NCI-H1048 (cell line): ENCODE measurements at places on chromosomes 5 and 9.

- no peak for DNase-seq
Measured at GRCh38 chr9:100698945-100699344, 121.1 kb downstream of the CAVIN4 start.

GRCh38 chr5:11918463-11919045, 14.3 kb upstream of the CTNND2 start:
- no peak for DNase-seq

DNA sequence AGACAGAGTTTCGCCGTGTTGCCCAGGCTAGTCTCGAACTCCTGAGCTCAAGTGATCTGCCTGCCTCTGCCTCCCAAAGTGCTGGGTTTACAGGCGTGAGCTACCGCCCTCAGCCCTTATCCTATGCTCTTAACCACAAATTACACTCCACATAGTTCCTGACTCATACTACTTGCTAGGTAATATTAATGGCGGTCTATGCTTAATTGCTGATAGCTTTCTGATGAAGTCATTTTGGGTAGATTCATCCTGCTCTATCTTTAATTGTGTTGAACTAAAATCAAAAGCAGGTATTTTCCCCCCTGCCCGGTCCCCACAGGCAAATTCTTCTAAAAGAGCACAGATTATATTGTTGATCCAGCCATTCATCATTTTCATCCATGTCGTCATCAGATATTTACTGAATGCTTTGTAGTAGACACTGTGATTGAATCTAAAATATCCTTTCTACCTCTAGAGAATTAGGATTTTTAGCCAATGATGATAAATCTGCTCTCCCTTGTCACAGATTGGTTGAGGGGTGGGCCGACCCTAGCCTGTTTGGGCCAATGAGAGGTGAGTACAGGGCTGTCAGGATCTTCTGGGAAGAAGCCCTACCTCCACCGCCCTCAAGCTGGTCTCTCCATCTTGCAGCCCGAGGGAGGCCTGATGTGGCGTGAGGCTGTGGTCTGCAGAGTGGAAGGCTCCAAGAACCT, 144.8 kb downstream of the NR3C1 start:
- no peak for DNase-seq

GRCh38 chr9:10144355-10144754, 468.4 kb downstream of the PTPRD start:
- no peak for DNase-seq

- no peak for DNase-seq
Measured at GRCh38 chr9:124520206-124520596, 13.0 kb upstream of the NR5A1 start.
